ENCODE measurements at places on chromosomes 3 and 15. TPM values are rescaled to one million over a fixed set of nuclear protein-coding genes. Genes with fewer than 3 reads are reported as not detected.

- no peaks in the 10 kb centered on the region for H3K36me3 ChIP-seq
- H3K4me3 ChIP-seq, result peak within 1 kb of the TSS; percentile 82
- DNase-seq, result no peak
- H3K27ac ChIP-seq, result no peak within 1 kb of the TSS
- peaks cover 3% of the 10 kb centered on the region for H3K4me1 ChIP-seq
- no peaks in the 10 kb centered on the region for H3K27me3 ChIP-seq
These were observed at the start of the genes CHDH and IL17RB for GRCh38 chr3:53846134-53846850. TSS of gene CHDH (minus strand) at chr3:53846419. CDS start at chr3:53824008, 22,411 bp downstream. TSS of gene IL17RB (plus strand) at chr3:53846568. CDS start at chr3:53846589, 21 bp downstream.

GRCh38 chr3:62803276-62803675 is 71.9 kb downstream of the CADPS start:
- H3K4me3 ChIP-seq, result no peak overlapping the region
- no peaks in the 10 kb centered on the region for H3K4me1 ChIP-seq
- H3K36me3 ChIP-seq, result no peaks in the 10 kb centered on the region
- DNase-seq, result no peak
- no peaks in the 10 kb centered on the region for H3K27me3 ChIP-seq
- H3K27ac ChIP-seq, result no peak overlapping the region

DNA sequence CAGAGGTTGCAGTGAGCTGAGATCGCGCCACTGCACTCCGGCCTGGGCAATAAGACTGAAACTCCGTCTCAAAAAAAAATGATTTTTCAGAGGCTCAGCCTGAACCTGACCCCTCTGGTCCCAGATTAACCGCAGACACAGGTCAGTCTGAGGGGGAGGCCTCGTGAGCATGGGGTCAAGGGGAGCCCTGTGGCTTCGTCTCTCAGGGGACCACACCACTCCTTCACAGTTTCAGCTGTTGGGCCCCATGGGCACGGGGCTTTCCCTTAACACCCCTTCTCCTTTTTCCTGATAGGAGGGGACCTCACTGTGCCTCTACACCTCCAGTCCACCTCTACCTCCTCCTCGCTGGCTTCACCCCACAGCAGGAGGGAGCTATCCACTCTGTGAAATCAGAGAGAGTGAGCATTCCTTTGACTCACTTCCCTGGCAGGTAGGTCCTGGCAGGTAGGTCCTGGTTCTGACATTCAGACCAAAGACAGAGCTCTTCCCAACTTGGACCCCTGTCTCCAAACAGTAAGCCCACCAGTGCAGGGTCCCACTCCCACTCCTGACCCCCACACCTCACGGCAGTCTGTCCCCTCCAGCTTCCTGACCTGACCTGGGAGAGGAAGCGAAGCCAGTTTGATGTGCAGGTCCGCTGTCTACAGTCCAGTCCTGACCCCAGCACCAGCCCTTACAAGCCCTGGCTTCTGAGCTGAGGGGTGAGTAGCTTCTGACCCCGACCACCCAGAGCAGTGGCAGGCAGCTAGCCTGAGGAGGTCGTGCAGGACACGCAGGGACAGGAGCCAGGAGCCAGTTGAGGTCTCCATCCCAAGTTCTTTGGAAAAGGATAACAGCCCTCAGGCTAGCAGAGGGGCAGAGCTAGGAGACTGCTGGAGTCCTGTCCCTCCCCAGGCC is 9.0 kb downstream of the RRP9 start:
- H3K4me3 ChIP-seq, result no peak overlapping the region
- no peaks in the 10 kb centered on the region for H3K27me3 ChIP-seq
- H3K36me3 ChIP-seq, result peaks cover 39% of the 10 kb centered on the region
- H3K4me1 ChIP-seq, result no peaks in the 10 kb centered on the region
- no peak for DNase-seq

DNA sequence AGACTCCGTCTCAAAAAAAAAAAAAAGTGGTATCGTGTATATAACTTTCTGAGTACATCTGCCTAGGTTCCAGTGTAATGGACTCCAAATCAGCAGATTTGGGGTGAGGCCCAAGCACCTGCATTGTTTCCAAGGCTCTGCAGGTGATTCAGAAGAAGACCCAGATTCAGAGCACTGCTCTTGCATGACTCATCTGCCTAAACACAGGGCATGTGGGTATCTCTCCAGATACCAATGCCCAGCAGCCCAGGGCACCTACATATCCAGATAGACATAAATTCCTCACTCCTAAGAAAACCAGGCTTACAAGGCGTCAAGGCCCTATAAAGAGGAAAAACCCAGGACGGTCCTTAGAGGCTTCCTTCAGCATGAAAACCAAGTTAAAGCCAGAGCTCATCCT is 24.3 kb downstream of the NDUFAF1 start:
- H3K4me3 ChIP-seq, result no peak overlapping the region
- no peak for DNase-seq
- H3K36me3 ChIP-seq, result no peaks in the 10 kb centered on the region
- no peaks in the 10 kb centered on the region for H3K4me1 ChIP-seq
- H3K27me3 ChIP-seq, result no peaks in the 10 kb centered on the region

DNA sequence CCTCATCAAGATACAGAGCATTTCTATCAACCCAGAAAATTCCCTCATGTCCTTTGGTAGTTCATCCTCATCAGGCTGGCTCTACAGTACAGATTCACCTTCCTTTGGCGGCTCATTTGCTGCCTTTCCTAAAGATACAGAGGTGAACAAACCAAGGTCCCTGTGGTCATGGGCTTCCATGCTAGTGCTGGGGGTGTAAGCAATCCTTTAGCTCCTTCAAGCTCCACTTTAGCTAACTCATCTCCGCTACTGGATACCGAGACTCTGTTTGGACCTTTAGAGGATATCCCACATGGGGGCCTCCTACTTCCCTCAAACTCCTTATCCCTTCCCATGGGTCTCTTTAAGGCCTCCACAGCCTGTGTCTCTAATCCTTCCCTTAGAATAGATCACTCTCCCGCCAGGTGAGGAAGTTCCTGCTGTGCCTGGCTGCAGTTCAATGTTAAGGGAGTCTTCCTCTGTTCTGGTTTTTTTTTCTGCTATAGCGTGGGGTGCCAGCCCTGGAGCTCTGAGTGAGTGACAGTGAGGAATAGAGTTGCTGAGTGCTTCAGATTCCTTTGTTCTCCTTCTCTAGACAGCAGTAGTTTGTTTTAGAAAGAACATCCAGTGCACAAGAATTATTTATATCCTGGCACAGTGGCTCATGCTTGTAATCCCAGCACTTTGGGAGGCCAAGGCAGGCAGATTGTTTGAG is 30.7 kb downstream of the CLEC3B start:
- no peak for DNase-seq
- H3K27me3 ChIP-seq, result no peaks in the 10 kb centered on the region
- peak overlapping the region; percentile 17 for H3K27ac ChIP-seq
- no peaks in the 10 kb centered on the region for H3K36me3 ChIP-seq
- peaks cover 67% of the 10 kb centered on the region for H3K4me1 ChIP-seq

DNA sequence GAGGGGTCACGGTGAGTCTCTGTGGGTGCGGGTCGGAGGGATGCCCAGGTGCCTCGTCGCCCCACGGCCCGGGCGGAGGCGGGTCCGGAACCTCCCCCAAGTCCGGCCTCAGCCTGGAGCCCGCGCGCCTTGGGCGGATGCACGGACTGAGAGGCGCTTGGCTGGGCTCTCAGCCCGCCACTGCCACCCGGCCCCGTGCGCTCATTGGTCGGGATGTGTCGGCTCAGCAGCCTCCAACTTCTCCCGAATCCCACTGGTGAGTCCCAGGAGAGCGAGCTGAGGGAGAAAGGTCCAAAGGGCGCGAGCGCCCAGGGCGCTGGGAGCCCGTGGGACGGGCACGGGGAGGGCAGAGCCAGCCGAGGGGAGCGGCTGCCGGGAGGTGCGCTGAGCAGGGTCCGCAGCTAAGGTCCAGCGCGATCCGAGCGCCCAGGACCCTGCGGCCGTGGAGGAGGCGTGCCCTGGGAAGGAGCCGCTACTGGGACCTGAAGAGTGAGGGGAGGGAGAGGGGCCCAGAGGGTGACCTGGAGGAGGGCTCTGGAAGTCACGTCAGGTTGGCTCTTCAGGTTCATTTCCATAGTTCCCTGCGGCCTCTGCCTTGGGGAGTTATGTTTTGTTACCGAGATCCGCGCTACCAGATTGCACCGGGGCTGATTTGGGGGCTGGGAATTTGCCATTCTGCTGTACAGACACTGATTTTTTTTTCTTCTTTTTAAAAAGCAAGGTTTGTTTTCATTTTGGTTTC is at the start of gene MME:
Gene MME (plus strand): TSS at position 574 of the 742 bp plus-strand sequence. CDS start 3,849 bp downstream, outside the sequence.
- no peak for DNase-seq
- H3K4me3 ChIP-seq, result peak within 1 kb of the TSS; percentile 72
- no peaks in the 10 kb centered on the region for H3K27me3 ChIP-seq
- H3K36me3 ChIP-seq, result no peaks in the 10 kb centered on the region
- H3K4me1 ChIP-seq, result peaks cover 7% of the 10 kb centered on the region
- H3K27ac ChIP-seq, result no peak within 1 kb of the TSS

DNA sequence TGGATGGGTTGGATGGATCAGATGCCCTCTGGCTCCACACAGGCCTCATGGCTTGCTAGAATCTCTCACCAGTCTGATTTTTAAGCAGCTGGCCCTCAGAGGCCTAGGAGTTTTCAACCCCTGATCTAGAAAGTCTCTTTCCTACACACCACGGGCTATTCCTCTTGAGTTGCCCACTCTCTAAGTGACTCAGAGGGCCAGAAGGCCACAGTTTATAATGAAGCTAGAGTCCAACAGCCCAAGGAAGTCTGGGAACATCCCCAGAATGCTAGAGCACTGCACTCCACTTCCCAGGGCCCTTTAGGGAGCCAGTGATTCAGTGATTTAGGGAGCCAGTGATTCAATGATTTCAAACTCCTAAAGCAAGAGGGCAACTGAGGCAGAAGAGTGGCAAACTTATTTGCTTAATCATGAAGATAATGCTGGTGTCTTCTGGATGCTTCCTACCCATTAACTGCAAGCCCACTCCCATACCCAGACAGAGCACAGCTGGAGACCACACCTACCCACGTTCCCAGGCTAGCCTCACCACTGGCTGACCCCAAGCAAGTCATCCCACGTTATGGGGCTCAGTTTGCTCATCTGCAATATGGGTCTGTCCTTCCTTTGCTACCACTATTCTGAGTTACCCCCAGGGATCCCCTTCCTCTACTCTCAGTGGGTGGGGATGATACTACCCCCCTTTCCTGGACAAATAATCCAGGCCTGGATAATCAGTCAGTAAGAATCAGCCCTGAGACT is 36.7 kb downstream of the ABTB1 start:
- H3K4me1 ChIP-seq, result peaks cover 81% of the 10 kb centered on the region
- H3K4me3 ChIP-seq, result no peak overlapping the region
- no peak overlapping the region for H3K27ac ChIP-seq

DNA sequence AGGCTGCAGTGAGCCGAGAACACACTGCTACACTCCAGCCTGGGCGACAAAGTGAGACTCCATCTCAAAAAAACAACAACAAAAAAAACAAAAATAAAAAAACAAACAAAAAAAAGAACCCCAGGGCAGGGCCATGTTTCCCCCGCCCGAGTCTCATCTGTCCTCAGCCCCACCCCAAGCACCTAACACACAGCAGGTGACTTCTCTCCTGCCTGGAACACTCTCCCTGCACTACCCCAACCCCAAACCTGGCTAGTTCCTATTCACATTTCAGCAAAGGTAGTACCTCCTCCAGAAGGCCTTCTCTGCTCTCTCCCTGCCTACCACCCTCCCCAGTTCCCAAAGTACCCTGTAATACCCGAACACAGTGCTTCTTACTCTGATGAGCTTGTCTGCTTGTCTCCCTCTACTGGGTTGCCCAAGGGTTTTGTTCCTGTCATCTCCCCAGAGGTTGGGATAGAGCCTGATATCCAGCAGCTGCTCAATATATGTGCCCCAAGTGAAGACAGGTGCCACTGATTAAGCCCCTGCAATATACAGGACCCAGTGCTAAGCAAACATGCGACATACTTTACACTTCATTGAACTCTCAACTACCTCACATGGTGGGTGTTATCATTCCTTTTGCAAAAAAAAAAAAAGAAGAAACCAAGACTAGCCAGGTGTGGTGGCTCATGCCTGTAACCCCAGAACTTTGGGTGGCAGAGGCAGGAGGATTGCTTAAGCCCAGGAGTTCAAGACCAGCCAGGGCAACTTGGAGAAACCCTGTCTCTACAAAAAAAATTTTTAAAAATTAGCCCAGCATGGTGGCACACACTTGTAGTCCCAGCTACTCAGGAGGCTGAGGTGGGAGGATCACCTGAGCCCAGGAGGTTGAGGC is 103.6 kb downstream of the DAPK2 start:
- peaks cover 30% of the 10 kb centered on the region for H3K4me1 ChIP-seq
- DNase-seq, result no peak
- H3K36me3 ChIP-seq, result no peaks in the 10 kb centered on the region
- H3K27ac ChIP-seq, result no peak overlapping the region
- no peak overlapping the region for H3K4me3 ChIP-seq

DNA sequence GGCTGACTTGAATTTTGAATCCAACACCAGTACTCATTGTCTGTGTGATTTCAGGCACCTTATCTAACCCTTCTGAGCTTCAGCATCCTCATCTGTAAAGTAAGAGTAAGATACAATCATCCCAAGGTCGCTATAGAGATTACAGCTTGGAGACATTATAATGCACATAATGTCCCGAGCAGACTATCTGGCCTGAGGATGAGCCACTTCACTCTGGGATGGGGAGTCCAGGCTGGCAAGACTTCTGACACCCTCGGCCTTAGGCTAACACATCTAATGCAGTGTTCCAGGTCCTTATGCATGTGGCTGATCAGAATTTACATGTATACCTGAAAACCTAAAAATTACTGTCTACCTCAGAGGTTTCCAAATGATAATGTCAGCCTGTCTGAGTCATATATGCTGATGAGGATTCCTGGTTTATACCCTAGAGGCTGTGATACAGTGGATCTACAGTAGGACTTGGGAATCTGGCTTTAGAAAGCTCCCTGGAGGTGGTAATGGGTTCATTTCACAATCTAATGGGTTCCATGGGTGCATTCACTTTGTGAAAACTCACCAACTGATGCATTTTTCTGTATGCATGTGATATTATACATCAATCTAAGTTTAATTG is 229.0 kb upstream of the SLCO3A1 start:
- DNase-seq, result no peak
- no peaks in the 10 kb centered on the region for H3K36me3 ChIP-seq
- no peaks in the 10 kb centered on the region for H3K4me1 ChIP-seq
- H3K4me3 ChIP-seq, result no peak overlapping the region
- H3K27me3 ChIP-seq, result no peaks in the 10 kb centered on the region

DNA sequence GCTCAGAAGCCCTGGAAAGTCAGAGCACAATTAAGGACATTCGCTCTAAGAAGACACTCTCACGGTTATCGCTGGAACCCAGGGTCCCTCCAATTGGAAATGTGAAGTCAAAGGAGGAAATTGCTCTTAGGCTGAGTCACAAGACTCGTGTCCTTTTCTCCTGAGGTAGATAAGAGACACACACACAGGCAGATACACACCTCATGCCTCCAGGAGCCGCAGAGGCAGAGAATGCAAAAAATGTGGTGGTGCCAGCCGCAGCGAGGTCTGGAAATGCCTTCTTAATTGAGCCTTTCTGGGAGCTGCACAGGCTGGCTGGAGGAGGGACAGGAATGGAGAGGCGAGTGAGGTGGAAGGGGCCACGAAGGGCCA is 189.3 kb downstream of the OPA1 start:
- no peaks in the 10 kb centered on the region for H3K36me3 ChIP-seq
- no peak for DNase-seq
- no peaks in the 10 kb centered on the region for H3K27me3 ChIP-seq
- peaks cover 7% of the 10 kb centered on the region for H3K4me1 ChIP-seq

GRCh38 chr3:180253283-180253682 is 216.5 kb upstream of the PEX5L start:
- no peaks in the 10 kb centered on the region for H3K4me1 ChIP-seq
- H3K27ac ChIP-seq, result no peak overlapping the region
- no peak for DNase-seq
- no peaks in the 10 kb centered on the region for H3K27me3 ChIP-seq
- no peaks in the 10 kb centered on the region for H3K36me3 ChIP-seq
- no peak overlapping the region for H3K4me3 ChIP-seq

Gene TM6SF1
- total RNA-seq, result 9.1 TPM

Gene IMPG2
- 0.21 TPM for total RNA-seq

Gene GP9
- total RNA-seq, result not detected

Gene PLIN1
- 24.2 TPM for total RNA-seq

Gene IQCF5
- total RNA-seq, result not detected

Gene AADACL2
- total RNA-seq, result not detected

Gene RBP2
- not detected for total RNA-seq

Gene FYCO1
- 70.4 TPM for total RNA-seq

Gene GOLGA6D
- not detected for total RNA-seq

Data from thoracic aorta (tissue), 2 donors.